ENCODE measurements at places on chromosomes 7 and 10.

- no peak for DNase-seq
These were observed 133.9 kb upstream of the BMPER start for GRCh38 chr7:33771422-33771821.

GRCh38 chr10:56745490-56745889 is 384.4 kb upstream of the ZWINT start:
- no peak for DNase-seq

GRCh38 chr10:102435529-102436233 is 3.3 kb upstream of the CUEDC2 start:
- DNase-seq: no peak

DNA sequence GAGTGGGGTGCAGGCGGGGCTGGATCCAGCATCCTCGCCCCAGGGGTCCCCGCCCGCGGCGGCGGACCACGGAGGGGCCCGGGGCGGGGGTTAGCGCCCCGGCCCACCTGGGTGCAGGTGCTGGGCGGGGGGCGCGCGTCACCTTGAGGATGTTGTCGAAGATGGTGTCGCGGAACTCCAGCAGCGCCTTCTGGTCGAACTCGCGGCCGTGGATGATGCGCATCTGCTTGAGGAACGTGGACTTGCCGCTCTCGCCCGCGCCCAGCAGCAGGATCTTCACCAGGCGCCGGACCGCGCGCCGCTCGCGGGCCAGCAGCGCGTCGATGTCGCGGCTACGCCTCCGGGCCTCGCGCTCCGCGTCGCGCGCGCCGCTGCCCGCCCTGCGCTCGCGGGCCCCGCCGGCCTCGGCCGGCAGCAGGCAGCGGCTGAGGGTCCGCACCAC is 376 bp downstream of the GNA12 start:
- no peak for DNase-seq

- no peak for DNase-seq
These were observed 371.6 kb upstream of the MKI67 start for GRCh38 chr10:128497660-128498377.

- DNase-seq: no peak
These were observed 387.3 kb upstream of the NPVF start for GRCh38 chr7:25615593-25615992.

DNA sequence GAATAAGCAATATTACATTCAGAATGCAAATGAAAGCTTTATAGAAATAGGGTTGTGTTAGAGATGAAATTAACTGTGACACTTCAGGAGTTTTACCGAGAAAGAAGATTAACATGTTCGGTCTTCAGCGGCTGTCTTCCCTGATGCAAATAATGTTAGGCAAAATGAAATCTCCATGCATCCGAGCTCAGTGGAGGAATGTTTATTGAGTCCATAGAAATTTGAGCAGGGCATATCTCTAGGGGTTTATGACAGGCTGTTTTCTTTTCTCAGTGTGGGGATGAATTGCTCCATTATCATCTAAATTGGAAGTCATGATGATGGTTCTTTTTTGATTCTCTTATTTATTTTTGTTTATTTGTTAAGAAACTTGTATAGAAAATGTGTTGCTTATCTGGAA is 31.7 kb downstream of the DYNC1I1 start:
- DNase-seq: no peak

All from stimulated activated CD8-positive, alpha-beta memory T cell treated with anti-CD3 and anti-CD28 coated beads, Interleukin-2, amount 100 ng/mL, for 1 hour (primary cell).